H7 (cell line): ENCODE measurements at places on chromosomes 2 and 18. TPM values are rescaled to one million over a fixed set of nuclear protein-coding genes. Genes with fewer than 3 reads are reported as not detected.

AFF3 gene
- 0.07 and 0.37 TPM in 2 replicates for total RNA-seq

DNER gene
- total RNA-seq, result 0.70 and 1.0 TPM in 2 replicates

HOXD3 gene
- total RNA-seq, result not detected in 2 replicates

GRCh38 chr2:101442667-101443061, 32.2 kb downstream of the RFX8 start:
- DNase-seq, result peak; percentile 78

DNA sequence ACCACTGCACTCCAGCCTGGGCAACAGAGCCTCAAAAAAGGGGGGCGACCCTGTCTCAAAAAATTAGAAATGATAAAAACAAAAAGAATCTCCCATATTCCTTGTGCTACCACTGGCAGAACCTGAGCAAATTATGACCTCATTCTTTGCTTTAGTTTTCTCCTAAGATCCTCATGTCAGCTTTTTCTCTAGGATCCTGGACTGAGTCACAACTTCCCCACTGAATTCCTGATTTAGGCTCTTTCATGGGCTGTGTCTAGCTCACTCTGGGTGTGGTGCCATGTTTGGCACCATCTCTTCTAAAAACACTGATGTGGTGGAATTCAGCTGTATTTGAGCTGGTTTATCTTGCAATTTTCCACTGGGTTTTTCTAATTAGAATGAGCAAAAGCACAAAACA, 37.1 kb downstream of the EXOC6B start:
- DNase-seq, result no peak

DNA sequence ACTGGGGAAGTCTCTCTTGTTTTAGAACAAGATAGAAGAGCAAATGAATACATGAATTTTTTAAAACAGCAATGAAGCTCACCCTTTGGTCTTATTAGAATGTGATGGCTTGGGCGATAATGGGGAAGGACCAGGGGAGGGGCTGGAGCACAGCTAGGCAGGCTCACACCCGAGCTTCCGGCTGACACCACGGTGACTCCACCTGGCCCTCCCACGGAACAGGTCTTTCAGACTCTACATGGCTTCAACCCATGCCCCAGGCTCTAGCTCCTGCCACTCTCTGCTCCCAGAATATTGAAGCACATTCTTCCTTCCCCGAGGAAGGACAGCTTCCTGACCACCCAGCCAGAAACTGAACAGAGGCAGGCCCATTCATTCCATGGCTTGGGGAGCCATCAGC, 127.5 kb upstream of the AGAP1 start:
- no peak for DNase-seq
